Thoracic aorta (tissue), 2 donors: ENCODE measurements at places on chromosomes 3 and 15. TPM values are rescaled to one million over a fixed set of nuclear protein-coding genes. Genes with fewer than 3 reads are reported as not detected.

DNA sequence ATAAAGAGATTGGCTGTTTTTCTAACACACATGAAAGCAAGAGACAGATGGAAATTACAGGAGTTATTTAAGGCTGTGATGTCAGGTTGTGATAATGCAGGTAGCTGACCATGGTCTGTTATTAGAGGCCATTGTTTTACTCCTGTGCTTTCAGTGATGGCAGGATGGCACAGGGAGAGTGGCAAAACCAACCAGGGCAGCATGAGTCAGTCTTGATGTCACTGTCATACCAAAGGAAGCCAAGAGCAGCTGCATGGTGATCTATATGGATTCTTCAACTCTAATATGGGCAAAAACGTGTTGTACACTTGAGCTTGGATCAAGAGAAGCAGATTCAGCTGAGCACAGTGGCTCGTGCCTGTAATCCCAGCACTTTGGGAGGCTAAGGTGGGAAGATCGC is 91.8 kb upstream of the LMOD3 start:
- no peak overlapping the region for H3K27ac ChIP-seq
- no peak overlapping the region for H3K4me3 ChIP-seq
- H3K4me1 ChIP-seq: no peaks in the 10 kb centered on the region
- peaks cover 2% of the 10 kb centered on the region for H3K36me3 ChIP-seq
- H3K27me3 ChIP-seq: no peaks in the 10 kb centered on the region
- DNase-seq: no peak

DNA sequence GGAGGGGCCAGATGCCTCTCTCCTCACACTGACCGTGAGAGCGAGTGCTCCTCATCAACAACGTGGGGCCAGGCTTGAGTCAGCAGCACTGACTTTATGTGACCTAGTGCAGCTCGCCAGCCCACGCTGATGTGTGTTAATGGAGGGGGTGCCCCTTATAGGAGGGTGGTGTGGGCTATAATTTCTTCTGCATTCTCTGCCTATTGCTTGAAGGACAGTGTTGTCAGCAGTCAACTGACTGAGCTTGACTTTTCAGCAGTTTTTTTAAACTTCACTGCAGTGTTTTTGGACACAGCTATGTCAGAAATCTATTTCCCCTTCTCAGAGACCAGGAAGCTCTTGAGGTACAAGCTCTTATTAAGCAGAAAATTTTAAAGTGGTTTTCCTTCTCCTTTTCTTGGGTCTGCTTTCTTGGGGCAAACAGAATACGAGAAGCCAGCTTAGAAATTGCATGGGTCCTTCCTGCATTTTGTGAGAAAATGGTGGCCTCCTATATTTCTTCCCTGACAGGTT is 304.8 kb upstream of the CTDSPL start:
- no peak overlapping the region for H3K4me3 ChIP-seq
- no peaks in the 10 kb centered on the region for H3K27me3 ChIP-seq
- no peak for DNase-seq
- peak overlapping the region; percentile 23 for H3K27ac ChIP-seq

- no peaks in the 10 kb centered on the region for H3K36me3 ChIP-seq
- no peak overlapping the region for H3K27ac ChIP-seq
- H3K27me3 ChIP-seq: no peaks in the 10 kb centered on the region
- H3K4me1 ChIP-seq: no peaks in the 10 kb centered on the region
- H3K4me3 ChIP-seq: no peak overlapping the region
- no peak for DNase-seq
These were observed 55.9 kb upstream of the ADAMTSL3 start for GRCh38 chr15:83598031-83598430.

TTLL13 gene
- not detected for total RNA-seq

REC114 gene
- not detected for total RNA-seq
